ENCODE measurements at places on chromosomes 2 and 18. TPM values are rescaled to one million over a fixed set of nuclear protein-coding genes. Genes with fewer than 3 reads are reported as not detected.

MFSD2B gene
- total RNA-seq = 0.25 TPM

SPHKAP gene
- total RNA-seq = not detected

SNORC gene
- 2.1 TPM for total RNA-seq

ZNF804A gene
- not detected for total RNA-seq

COQ10B gene
- 14.6 TPM for total RNA-seq

CEBPZ gene
- total RNA-seq = 78.6 TPM

DSEL gene
- 0.09 TPM for total RNA-seq

PID1 gene
- not detected for total RNA-seq

UGT1A8 gene
- not detected for total RNA-seq

EVA1A gene
- 0.43 TPM for total RNA-seq

DTNA gene
- 0.40 TPM for total RNA-seq

GKN2 gene
- not detected for total RNA-seq

C2orf66 gene
- not detected for total RNA-seq

GRB14 gene
- not detected for total RNA-seq
